ENCODE measurements at places on chromosomes 7 and 10. TPM values are rescaled to one million over a fixed set of nuclear protein-coding genes. Genes with fewer than 3 reads are reported as not detected.

The SPDYE11 gene
- not detected for total RNA-seq

The BAMBI gene
- total RNA-seq, result 31.5 TPM

The OPN1SW gene
- total RNA-seq, result not detected

The MYL10 gene
- not detected for total RNA-seq

GRCh38 chr10:124117833-124118232 is 24.4 kb upstream of the CHST15 start:
- no peak for DNase-seq

DNA sequence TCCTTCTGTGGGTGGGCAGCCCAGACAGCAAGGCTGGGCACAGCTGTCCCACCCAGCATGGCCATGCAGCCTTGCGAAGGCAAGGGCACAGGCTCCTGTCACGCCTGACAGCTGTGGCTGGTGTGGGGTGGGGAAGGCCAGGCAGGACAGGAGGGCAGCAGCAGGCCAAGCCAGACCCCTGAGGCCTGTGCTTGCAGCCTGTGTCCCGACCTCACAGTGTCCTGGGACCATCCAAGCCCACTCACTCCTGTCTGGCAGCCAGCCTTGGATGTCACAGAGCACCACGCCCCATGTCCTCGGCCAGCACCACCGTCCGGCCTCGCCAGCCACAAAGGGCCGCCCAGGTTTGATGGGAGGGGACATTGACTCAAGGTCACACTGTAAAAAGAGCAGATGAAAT is 85.5 kb upstream of the LRRC4 start:
- DNase-seq, result no peak

DNA sequence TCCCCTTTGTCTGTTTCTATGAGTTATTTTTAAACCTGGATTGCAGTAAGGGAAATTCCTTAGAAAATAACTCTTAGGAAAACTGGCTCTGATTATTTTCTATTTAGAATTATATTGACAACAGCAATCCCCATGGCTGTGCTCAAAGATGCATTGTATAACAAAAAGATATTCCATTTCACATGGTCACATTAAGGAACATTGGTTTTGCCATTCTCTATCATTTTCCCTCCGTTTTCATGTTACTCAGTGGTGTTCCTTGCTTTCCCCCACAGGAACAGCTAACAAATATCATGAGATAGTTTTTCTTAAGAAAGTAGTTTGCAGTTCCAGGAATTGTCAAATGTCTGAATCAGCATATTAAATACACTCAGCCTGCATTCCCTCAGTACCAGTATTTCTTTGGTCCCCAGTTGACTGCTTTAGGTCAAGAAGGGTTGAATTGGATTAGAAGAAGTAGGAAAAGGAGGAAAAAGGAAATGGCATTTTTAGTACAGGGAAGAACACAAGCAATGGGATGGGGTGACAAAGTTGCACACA is 436.7 kb downstream of the TNS3 start:
- DNase-seq, result no peak

DNA sequence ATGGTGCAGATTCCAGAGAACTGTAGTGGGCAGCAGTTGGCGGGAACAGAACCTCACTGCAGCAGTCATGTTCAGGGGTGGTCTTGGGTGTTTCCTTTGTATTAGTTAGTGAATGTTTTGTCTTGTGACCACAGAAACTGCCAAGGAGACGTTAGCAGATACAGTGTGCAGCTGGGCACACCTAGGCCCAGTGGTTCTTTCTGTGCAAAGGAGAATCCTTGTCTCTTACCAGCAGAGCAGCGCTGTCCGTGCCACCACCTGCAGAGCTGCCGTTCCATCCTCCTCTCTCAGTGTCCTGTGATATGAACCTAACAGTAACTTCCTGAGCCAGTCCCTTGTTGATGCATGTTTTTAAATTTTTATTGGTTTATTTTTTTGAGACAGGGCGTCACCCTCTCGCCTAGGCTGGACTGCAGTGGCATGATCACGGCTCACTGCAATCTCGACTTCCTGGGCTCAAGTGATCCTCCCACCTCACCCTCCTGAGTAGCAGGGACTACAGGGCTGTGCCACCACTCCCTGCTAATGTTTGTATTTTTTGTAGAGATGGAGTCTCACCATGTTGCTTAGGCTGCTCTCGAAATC is 60.6 kb downstream of the WDR37 start:
- no peak for DNase-seq

- DNase-seq, result no peak
These were observed 151.5 kb downstream of the FRMD4A start for GRCh38 chr10:14179251-14179650.
